ENCODE measurements at places on chromosomes 13 and 19.

- DNase-seq = no peak
Measured at GRCh38 chr13:68173111-68173510, 943.0 kb upstream of the PCDH9 start.

DNA sequence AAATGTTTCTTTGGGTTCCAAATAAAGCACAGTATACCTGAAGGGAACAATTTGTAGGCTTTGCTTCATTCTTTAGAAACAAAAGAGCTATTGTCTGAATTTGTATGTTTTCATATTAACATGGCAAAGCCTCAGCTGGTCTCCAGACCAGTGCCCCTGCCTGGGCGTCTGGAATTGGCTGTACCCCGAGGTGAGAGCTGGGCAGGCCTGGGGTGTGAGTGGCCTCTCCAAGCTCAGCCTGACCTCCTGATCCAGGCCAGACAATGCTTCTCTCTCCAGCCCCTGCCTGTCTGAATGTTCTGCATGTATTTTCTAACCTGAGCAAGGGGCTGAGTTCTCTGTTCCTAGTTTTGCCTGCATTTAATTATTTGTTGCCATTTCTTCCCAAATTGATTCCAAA is 66.3 kb upstream of the MCF2L start:
- DNase-seq = no peak

- DNase-seq = no peak
Measured at GRCh38 chr13:51679616-51680015, 95.4 kb downstream of the WDFY2 start.

- no peak for DNase-seq
Measured at GRCh38 chr19:947090-947706, 21.4 kb downstream of the ARID3A start.

DNA sequence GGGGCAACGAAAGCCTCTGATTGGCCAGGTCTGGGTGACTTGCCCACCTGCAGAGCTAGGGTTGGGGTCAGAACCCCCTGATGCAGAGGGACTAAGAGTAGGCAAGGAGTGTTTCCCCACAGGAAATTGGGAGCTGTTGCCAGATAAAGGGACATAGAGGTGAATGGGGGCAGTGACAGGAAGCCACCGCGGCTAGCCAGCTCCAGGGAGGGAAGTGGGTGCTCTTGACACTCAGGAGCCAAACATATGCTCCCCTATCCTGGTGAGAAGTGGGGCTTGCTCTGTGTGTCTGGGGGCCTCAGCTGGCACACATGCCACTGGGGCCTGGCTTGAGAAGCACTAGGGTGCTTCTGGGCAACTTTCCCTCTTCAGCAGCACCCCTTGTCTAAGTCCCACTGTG is 26.0 kb downstream of the WDR88 start:
- no peak for DNase-seq

- DNase-seq = no peak
Measured at GRCh38 chr13:23504180-23504579, 66.0 kb upstream of the TNFRSF19 start.

DNA sequence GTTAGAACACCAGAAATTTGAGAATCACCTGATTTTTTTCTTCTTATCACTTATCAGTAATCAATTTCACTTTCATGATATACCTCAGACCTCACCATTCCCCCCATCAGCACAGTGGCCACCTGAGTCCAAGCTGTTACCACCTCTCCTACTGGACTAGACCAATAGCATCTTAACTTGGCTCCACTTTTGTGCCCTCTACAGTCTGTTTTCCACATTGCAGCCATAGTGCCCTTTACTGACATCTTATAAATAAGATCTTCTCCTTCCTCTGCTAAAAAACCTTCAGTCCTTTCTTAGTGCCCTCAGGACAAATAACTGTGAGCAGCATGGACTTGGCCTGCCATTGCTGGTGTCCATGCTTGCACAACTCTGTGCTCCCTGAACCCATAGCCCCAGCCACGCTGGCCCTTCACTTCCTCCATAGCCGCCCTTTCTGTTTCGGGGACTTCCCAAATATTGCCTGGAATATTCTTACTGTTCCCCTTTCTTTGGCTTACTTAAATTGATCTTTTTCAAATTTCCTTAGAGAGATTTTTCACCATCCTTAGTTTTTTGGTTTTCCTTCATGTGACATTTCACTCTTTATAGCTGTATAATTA is 380.8 kb downstream of the LMO7 start:
- DNase-seq = no peak

DNA sequence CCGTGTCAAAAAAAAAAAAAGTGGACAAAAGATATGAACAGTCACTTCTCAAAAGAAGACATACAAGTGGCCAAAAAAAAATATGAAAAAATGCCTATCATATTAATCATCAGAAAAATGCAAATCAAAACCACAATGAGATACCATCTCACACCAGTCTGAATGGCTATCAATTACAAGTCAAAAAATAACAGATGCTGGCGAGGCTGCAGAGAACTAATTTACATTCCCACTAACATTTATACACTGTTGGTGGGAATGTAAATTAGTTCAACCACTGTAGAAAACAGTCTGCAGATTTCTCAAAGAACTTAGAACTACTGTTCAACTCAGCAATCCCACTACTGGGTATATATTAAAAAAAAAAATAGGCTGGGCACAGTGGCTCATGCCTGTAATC is 26.5 kb upstream of the FOXO1 start:
- no peak for DNase-seq

GRCh38 chr19:6519289-6519688 is 11.5 kb upstream of the TNFSF9 start:
- DNase-seq = no peak

- DNase-seq = no peak
Measured at GRCh38 chr13:74979703-74980102, 502.3 kb downstream of the TBC1D4 start.

DNA sequence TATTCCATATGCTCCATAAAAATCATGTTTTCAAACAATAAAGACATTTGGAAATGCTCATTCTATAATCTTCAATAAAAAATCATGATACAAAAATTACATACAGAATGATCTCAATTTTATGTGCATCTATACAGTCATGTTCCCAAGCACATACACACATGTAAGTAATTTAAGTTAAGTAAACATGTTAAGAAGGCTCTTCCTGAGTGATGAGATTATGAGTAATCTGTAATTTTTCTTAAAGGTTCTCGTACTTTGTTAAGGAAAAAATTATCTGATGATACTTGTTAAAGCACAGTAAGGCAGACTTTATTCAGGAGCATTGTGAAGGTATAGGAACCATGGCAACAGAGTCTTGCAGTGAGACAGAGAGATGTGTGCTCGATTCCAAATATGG is 30.0 kb upstream of the DLEU7 start:
- DNase-seq = no peak

- DNase-seq = no peak
Measured at GRCh38 chr13:93499991-93500390, 273.4 kb downstream of the GPC6 start.

- no peak for DNase-seq
Measured at GRCh38 chr13:20178156-20178555, 14.6 kb downstream of the GJB2 start.

DNA sequence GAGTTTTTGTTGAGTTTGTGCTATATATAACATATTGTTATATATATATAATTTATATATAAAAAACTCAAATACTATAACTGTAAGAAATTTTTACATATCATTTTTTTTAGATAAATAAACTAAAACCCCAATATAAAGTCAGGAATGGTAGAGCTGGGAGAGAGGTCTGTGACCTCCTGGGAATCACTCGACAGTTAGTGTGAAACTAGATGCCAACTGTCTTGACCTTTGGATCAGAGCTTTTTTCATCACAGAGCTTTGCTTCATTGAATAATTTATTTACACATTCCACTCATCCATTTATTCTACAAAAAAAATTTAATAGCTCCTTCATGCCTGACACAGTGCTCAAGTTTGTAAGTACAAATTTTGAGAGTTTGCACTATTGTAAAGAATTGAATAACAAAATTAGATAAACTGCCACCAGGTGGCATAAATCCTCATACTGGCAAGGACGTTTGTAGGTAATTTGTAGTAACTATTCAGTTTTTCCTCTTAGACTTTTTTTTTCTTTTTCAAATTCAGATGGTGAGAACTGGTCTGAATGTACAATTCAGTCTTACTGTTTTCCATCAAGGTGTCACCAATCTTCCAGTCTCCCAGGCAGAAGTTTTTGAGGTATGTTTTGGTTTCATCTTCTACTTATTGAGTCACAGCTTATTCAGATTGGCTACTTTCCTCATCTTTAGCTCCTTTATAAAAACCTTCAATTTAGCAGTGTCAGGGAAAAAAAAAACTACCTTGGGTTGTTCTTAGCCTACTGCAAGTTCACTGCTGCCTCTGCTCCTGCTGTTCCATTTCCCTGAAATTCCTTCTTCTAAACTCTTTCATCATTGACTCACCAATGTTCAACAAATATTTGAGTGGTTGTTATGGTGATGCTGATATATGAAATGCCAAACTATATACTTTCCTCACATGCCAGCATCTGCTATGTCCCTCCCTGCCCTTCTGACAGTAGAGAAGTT is 28.7 kb downstream of the LACC1 start:
- DNase-seq = no peak

DNA sequence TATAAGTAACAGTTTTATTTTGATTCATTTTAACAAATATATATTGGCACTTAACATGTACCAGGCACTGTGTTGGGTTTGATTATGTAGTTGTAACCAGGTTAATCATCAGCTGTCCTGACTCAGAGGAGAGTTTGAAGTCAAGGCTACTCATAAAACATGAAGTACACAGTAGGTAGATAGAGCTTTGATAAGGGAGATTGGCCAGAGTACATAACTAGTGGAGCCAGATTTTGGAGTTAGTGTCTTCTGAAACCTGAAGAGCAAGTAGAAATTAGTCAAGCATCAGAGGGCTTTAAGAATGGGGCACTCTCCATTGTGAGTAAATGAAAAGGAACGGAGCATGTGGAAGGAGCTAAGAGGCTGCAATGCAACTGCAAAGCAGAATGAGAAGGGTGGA is 333.9 kb downstream of the RFC3 start:
- no peak for DNase-seq

DNA sequence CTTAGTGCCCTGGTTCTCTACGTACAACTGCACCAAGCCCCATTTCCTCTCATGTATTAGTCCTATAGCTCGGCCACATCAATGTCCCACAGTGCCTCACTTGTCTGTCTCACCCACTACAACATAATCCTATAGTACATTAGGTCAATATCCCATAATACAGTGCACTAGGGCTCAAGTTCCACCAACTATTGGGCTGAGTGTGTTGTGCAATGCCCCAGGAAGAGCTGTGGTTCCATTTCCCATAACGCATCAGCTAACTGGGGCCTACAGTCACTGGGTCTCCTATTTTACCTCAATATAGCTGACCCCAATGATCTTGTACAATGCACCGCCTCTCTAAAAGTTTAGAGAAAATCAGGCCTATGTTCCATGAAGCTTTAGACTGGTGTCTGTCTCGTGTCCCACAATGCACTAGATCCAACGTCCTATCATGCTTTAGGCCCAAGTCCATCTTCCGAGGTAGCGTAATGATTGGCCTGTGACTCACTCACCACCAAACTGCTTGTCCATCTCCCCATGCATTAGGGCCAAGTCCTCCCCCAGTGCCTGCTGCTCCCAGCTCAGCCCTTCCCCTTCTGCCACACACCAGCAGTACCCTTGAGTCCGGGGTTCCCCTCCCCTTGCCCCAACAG is 21.8 kb downstream of the TSKS start:
- DNase-seq = no peak

GRCh38 chr13:109383683-109384082 is 402.7 kb downstream of the IRS2 start:
- DNase-seq = no peak

DNA sequence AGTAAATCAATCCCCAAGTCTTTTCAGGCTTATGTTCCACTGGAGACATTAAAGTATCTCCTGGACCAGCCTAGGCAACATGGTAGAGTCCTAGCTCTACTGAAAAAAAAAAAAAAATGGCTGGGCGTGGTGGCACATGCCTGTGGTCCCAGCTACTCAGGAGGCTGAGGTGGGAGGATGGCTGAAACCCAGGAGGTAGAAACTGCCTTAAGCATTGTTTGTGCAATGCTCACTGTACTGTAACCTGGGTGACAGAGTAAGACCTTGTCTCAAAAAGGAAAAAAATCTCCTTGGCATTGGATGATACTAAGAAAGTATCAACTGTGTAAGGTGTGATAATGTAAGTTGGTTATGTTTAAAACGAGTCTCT is 8.8 kb downstream of the KLK8 start:
- DNase-seq = no peak

All from stimulated activated CD4-positive, alpha-beta T cell treated with anti-CD3 and anti-CD28 coated beads, Interleukin-1b, Interleukin-23, amount 100 ng/mL, for 48 hours (primary cell).